ENCODE measurements at places on chromosomes 11 and 22. TPM values are rescaled to one million over a fixed set of nuclear protein-coding genes. Genes with fewer than 3 reads are reported as not detected.

Gene GAS2L1
- 66.8 TPM for total RNA-seq

DNA sequence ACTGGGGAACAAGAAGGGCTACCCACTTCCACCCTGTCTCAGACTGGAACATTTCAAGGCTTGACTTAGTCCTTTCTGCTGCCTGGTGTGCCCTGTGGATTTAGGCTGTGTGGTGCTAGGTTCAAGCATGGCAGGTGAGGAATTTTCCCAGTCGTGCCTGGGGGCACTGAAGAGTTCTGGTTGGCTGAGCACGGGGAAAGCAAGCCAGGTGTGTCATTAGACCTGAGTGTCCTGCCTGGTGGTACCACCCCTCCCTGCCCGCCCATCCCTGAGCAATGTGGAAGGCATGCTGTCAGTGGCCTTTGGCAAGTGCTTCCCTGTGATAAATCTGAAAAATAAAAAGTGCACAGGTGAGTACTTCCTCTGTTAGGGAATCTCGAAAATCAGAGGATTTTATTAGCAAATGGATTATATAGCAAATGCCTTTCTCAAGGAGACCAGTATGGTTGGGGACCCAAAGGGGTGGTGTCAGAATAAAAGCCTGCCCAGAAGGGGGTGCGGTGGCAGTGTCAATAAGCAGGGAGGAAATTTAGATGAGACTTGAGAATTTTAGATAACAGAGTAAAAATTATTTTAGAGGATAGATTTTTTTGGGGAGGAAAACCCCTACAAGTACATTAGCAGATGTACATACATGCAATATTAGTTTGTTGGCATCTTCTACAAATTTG lies 22.8 kb downstream of the TEAD1 start:
- DNase-seq, result no peak

GRCh38 chr11:77167111-77167626 lies 39.1 kb downstream of the MYO7A start:
- no peak for DNase-seq

DNA sequence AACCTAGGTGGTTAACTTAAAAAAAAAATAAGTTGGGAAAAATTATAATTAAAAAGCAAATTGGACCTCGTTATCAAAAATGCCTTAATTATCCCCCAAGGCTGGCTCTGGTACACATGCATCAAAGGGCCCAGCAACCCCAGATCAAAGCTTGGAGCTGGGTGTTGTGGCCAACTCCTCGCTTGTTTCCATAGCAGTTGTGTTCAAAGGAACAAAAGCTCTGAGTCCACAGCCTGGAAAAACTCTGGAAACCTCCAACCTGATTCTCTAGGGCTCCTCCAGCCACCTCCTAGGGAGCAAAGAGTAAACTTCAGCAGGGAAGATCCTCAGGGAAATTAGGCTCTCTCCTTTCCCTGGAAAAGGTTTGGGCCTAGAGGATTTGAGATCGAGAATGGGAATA lies 149.4 kb downstream of the NXPE2 start:
- DNase-seq, result no peak

- DNase-seq, result no peak
These were observed 23.0 kb downstream of the MOGAT2 start for GRCh38 chr11:75740681-75741080.

Measured in lower leg skin (tissue), 4 donors.